ENCODE measurements at places on chromosomes 5 and 9. TPM values are rescaled to one million over a fixed set of nuclear protein-coding genes. Genes with fewer than 3 reads are reported as not detected.

CHSY3 gene
- total RNA-seq = 2.3 TPM

ACTBL2 gene
- not detected for total RNA-seq

C5orf34 gene
- 11.8 TPM for total RNA-seq

C5orf63 gene
- total RNA-seq = 6.8 TPM

PCDHGB6 gene
- 8.1 TPM for total RNA-seq

QRFP gene
- total RNA-seq = not detected

SARDH gene
- total RNA-seq = 10.4 TPM

SEMA4D gene
- 48.0 TPM for total RNA-seq

PPP2R2B gene
- 21.3 TPM for total RNA-seq

INSYN2B gene
- total RNA-seq = 4.4 TPM

RHOBTB3 gene
- 10.0 TPM for total RNA-seq

MOB3B gene
- 12.4 TPM for total RNA-seq

PDE6A gene
- total RNA-seq = not detected

EPB41L4A gene
- 6.0 TPM for total RNA-seq

IL3 gene
- total RNA-seq = not detected

SLC25A2 gene
- not detected for total RNA-seq

OMD gene
- not detected for total RNA-seq

RNF208 gene
- 1.9 TPM for total RNA-seq

HIGD2A gene
- 67.7 TPM for total RNA-seq

KIAA0825 gene
- total RNA-seq = 1.7 TPM

BARHL1 gene
- not detected for total RNA-seq

ERP44 gene
- total RNA-seq = 12.0 TPM

SYNPO gene
- 3.0 TPM for total RNA-seq

SLC4A9 gene
- total RNA-seq = not detected

CARTPT gene
- not detected for total RNA-seq

PCDHB13 gene
- total RNA-seq = 2.4 TPM

GAS1 gene
- total RNA-seq = 6.1 TPM

AMBP gene
- 4.0 TPM for total RNA-seq

DDX4 gene
- not detected for total RNA-seq

DAB2IP gene
- 42.8 TPM for total RNA-seq

ANKRD55 gene
- not detected for total RNA-seq

TIMD4 gene
- not detected for total RNA-seq

LMX1B gene
- total RNA-seq = not detected

ANKRD34B gene
- 2.9 TPM for total RNA-seq

LSM11 gene
- 3.9 TPM for total RNA-seq

DCAF10 gene
- 11.5 TPM for total RNA-seq

SPINK6 gene
- total RNA-seq = not detected

TCF7 gene
- 9.7 TPM for total RNA-seq
